ENCODE measurements at places on chromosomes 16 and 17.

GRCh38 chr17:83200231-83200699, 120.9 kb downstream of the METRNL start:
- no peak for DNase-seq

- DNase-seq, result no peak
Measured at GRCh38 chr16:30567991-30568638, 3.4 kb downstream of the ZNF688 start.

GRCh38 chr17:4940555-4941318, 669 bp downstream of the RNF167 start:
- no peak for DNase-seq

DNA sequence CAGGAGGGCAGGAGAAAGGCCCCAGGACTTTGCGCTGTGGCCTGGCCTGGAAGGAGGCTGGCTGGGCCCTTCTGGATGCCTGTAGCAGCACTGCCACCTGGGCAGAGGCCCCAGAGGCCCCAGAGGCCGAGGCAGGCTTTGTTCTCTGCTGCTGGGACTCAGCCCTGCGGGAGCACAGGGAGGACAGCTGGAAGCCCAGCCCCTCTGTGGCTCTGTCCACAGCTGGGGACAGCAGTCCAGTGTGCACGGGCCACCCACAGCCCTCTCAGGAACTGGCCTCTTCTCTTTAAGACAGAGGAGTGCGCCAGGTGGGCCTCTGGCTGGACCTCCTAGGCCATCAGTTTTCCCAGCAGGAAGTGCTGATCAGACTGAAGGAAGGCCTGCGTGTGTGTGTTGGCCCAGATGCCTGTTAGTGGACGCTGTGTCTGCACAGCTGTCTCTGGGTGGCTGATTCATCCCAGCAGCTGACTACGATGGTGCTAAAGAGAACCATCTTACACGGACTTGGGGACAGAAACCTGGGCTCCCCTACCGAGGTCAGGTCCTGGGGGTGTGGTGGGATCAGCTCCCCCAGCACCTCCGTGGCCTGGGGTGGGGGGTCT, 26.9 kb upstream of the ZNF750 start:
- no peak for DNase-seq

- no peak for DNase-seq
Measured at GRCh38 chr17:82577300-82577699, 57.8 kb downstream of the FOXK2 start.

GRCh38 chr16:85422632-85423550, 190.2 kb upstream of the GSE1 start:
- DNase-seq, result no peak

- DNase-seq, result no peak
Measured at GRCh38 chr17:50559674-50560184, 786 bp upstream of the CACNA1G start.

DNA sequence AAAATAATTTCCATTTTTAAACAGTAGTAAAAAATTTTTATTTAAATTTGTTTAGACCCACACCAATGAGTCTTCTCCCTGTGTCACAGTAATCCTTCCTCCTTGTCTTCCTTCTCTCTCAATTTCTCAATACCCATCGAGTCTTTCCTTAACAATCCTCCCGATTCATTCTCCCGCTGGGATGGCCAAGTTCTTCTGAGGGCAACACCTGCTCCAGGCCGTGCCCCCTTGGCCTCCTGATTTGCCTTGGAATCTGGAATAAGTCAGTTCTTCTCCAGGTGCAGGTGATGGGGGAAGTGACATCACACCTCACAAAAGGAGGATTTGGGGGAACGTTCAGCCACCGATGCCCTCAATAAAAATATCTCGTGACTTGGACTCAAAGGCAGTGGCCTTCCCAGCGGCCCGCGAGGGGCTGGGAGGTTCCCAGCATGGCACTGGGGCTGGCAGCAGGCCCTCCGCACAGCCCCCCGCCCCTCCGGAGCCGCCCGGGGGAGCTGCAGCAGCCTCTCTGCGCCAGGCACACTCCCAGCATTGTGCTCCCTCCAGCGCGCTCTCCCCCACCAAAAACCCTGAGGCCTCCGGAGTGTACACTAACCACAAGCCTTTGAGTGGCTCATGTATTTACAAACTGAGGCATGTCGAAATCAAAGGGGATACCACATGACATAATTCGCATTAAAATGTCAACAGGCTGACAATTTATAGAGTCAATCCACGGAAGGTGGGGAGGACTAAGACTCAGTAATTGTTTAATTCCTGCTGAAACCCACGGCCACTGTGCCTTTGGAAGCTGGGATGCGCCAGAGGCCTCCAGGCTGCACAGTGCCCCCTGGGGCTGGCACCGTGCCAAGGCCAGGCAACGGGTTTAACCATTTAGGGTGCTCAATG, 120.5 kb downstream of the ZFHX3 start:
- DNase-seq, result no peak

- no peak for DNase-seq
Measured at GRCh38 chr16:86844695-86845094, 266.3 kb downstream of the FOXL1 start.

GRCh38 chr17:2400474-2400866, 390 bp downstream of the MNT start:
- no peak for DNase-seq

- no peak for DNase-seq
Measured at GRCh38 chr17:33908363-33909064, 346.6 kb upstream of the CCL2 start.

DNA sequence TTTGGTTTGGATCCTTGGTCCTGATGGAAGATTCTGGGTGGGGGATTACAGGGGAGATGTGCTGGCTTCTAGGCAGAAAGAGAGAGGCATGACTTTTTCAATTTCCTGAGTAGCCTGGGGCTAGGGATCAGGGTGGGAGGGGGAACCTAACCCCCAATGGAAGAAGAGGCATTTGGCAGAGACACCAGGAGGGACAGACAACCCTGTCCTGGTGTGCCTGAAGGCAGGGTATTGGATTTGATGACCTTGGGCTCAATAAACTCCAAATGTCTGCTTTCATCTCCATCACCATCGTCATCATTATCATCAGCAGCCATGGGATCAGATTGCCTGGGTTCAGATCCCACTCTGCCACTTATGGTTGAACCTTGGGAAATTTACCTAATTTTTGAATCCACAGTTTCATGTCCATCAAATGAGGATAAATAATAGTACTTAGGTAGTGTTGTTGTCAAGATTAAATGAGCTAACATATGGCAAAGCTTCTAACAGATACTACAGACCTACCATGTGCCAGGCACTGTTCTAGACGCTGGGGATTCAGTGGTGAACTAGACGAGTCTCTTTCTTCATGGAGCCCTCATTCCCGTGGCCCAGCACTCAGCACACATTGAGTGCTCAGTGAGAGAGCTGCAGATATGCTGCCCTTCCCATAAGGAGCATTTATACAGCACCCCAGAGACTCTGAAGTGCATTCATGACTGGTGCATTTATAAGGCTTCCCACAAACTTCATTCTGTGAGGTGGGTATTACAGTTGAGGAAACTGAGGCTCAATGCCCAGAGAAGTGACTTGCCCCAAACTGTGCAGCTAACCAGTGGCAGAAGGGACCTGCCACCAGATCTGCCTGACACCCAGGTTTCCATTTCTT, 26.8 kb downstream of the IGFBP4 start:
- no peak for DNase-seq

GRCh38 chr17:76532072-76532651, 5.3 kb downstream of the CYGB start:
- no peak for DNase-seq

- no peak for DNase-seq
Measured at GRCh38 chr17:40366076-40366860, 1.7 kb upstream of the GJD3 start.

- no peak for DNase-seq
Measured at GRCh38 chr16:23482778-23483177, 27.5 kb downstream of the GGA2 start.

- DNase-seq, result no peak
Measured at GRCh38 chr17:40542558-40543411, 22.5 kb downstream of the CCR7 start.

GRCh38 chr17:8868529-8868951, 1.1 kb upstream of the PIK3R6 start:
- DNase-seq, result no peak

- DNase-seq, result no peak
Measured at GRCh38 chr16:67518676-67519075, 10.0 kb upstream of the RIPOR1 start.

DNA sequence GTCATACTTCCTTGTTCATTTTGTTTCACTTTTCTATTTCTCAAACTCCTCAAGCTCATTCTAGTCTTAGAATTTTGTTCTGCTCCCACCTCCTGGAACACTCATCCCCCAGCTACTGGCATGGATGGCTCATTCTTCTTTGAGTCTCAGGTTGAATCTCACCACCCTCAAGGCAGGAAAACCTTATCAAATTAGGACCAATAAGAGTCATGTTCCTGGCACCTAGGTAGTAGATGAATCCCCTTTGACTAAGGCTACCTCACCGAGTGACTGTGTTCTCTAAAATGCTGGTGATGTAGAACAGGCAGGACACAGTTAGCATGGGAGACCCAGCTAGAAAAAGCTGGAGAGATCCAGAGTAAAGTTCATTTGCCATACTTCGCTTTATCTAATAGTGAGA, 1050.8 kb upstream of the EEF2KMT start:
- DNase-seq, result no peak

GRCh38 chr16:85947230-85948137, 48.5 kb downstream of the IRF8 start:
- DNase-seq, result no peak

DNA sequence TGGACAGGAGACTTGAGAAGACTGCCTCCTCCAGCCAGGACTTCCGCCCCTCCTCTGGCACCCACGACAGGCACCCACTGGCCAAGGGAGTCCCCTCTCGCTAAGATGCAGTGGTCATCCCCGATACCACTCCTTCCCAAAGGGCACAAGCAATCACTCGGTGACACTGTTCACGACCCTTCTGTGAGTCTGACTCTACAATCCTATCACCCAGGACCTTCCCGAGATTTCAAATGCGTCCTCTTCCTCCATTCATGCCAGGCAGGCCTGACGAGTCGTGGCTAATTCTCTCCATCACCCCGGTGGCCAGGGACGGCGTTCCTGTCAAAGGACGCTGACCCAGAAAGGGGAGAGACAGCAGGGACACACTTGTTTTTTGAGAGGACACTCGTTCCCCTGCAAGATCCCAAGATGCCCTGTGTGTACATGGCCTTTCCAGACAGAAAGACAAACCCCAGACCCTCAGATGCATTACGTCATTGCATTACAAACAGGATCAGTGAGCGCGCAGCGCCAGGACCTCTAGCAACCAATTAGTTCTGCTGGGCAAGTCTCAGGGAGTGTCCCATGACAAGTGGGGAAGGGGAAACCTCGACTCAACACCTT, 12.2 kb downstream of the FBXO31 start:
- no peak for DNase-seq

DNA sequence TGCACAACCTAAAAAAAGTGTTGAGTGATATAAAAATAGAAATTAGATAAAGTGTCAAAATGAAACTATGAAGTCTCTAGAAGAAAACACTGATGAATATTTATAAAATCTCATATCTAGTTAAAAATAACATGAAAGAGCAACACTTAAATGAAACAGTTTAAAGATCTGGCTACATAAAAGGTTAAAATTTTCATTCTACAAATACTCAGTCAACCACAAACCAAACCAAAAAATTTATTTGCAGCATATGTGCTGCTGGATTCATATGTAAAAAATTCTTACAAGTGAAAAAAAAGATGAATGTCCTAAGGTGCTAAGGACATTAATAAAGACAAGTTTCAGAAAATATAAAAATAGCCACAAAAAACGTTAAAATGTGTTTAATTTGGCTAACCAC, 22.6 kb upstream of the CDYL2 start:
- DNase-seq, result no peak

DNA sequence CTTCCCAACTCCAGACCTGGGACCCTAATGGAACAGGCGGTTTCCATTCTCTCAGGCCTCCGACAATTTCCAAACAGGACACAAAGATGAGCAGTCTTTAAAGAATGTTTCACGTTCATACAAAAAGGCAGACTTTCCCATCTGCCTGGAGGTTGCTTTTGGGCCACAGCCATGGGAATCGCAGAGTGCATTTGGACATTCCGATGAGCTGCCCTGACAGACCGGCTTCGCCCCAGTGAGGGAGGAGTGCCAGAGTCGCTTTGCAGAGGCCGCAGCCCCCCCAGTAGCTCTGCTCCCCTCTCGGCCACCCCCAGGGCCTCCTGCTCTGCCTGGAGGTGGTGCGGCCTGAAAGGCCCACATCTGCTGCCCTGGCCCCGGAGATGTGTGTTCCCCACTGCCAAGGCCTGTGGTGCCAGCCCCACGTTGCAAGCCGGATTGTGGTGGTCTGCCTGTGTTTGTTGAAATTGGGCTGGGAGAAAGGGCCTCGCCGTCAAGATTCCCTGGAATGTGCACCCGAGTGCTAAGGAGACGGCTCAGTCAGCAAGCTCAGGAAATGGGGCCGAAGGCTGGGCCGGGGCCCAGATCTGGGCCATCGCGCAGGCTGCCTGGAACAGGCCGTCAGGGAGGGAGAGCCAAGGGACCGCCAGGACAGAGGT, 89.8 kb downstream of the C16orf95 start:
- DNase-seq, result no peak

DNA sequence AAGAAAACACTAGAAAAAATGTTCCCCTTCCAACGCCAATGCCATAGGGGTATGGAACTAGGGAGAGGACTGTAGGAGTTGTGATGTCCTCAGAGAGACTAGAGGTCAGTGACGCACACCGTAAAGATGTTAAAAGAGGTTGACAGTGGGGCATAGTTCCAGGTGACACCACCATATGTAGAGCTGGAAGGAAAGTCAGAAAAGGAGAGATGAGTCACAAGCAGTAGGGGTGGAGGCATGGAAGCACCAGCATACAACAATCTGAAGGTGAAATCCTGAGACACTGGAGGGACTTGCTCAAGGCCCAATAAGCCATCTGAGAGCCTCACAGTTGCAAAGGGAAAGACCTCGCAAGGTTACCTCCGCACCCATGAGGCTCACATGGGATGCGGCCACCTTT, 76.0 kb downstream of the ZNF18 start:
- no peak for DNase-seq
